KBM-7 (cell line): ENCODE measurements at places on chromosomes 4 and X.

DNA sequence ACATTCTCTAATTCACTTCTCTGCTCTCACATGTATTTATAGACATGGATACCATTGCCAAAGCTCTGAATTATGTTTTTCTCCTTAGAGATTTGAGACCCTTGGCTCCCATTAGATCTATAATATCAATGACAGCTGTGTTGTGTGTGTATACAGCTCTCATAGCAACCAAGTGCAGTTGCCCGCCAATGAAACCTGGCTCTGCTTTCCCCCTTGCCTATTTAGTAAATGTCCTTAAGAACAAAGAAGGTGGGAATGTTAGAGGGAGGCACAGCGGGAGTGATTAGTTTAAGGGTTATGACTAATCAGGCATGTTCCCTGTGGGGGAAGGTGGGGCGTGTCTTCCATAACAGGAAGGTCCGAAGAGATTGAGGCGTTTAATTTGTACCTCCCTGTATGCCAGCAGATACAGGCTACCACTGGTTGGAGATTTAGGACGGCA, 100.5 kb upstream of the TBC1D9 start:
- no peak for DNase-seq

DNA sequence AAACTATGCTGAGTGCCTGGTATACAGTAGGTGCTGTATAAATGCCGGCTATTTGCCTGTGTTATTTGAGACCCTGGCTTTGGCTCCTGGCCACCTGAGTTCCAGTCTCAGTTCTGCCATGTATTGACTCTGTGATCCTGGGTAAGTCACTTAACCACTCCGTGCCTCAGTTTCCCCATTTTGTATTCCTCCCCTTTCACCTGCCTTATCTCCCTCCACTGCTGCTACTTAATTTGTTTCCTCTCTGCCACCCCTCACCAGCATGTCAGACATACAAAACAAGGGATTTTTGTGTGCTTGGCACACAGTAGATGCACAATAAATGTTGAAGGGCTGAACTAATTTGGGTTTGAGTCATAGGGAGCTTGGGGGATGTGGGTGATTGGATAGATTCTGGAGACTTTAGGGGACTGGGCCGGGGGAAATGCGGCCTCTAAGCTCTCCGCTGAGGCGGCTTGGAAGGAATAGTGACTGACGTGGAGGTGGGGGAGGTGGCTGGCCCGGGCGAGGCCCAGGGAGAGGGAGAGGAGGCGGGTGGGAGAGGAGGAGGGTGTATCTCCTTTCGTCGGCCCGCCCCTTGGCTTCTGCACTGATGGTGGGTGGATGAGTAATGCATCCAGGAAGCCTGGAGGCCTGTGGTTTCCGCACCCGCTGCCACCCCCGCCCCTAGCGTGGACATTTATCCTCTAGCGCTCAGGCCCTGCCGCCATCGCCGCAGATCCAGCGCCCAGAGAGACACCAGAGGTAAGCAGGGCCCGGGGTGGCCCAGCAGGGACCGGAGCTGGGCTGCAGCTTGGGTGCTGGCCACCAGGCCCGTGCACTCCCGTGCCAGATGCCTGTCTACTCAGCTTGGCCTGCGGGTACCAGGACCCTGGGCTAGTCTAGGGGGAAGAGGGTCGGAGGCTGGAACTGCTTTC, at the start of gene TIMP1:
Gene TIMP1, plus strand, starts transcription at position 706 of the 917 bp plus-strand sequence. CDS start 980 bp downstream, outside the sequence.
- peak; percentile 98 for DNase-seq

- peak; percentile 9 for DNase-seq
Measured at GRCh38 chr4:41257906-41258305, 1.2 kb downstream of the UCHL1 start.

GRCh38 chr4:6951880-6952381, 42.3 kb downstream of the TBC1D14 start:
- DNase-seq = no peak

- DNase-seq = peak; percentile 51
Measured at GRCh38 chrX:37786624-37787422, 7.0 kb downstream of the CYBB start.

DNA sequence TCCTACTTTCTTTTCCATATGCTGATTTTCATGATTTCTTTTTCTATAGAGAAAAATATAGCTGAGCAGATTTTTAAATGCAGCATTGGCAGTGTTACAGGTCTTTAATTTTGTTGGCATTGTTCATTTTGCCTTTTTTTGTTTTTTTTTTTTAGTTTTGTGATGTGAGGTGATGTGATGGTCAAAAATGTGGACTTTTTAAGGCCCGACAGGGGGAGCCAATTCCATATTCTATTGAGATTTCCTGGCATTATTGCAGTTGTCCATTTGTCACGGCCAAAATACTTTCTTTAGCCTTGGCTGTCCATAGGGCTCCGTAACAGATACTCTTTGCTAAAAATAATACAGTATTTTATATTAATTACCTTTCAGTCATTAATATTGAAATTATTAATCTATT, 47.8 kb downstream of the SLIT2 start:
- peak; percentile 12 for DNase-seq
